Stimulated activated CD4-positive, alpha-beta T cell treated with anti-CD3 and anti-CD28 coated beads, TNF-alpha, amount 100 ng/mL, for 24 hours (primary cell): ENCODE measurements at places on chromosomes 16 and 17.

GRCh38 chr17:80959330-80960036 is 32.2 kb upstream of the CHMP6 start:
- no peak for DNase-seq

DNA sequence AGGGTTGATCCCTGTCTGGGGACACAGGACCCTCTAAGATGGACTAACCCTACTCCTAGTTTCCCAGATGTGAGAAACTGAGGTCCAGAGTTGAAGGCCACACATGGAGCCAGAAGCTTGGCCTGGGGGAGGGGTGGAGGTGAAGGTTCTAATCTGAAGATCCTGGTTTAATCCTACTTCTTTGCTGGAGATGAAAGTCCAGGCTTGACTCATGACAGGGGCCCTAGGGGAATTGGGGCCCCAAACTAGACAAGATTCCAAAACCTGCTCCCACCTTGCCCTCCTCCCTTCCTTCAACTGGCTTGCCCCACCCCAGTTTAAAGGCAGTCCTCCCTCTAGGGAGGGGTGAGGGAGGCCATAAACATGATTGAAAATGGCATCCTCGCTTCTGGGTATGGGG is 21.6 kb downstream of the IGF2BP1 start:
- DNase-seq: no peak

- no peak for DNase-seq
Observed at GRCh38 chr17:76685846-76686245, 24.9 kb downstream of the MXRA7 start.

DNA sequence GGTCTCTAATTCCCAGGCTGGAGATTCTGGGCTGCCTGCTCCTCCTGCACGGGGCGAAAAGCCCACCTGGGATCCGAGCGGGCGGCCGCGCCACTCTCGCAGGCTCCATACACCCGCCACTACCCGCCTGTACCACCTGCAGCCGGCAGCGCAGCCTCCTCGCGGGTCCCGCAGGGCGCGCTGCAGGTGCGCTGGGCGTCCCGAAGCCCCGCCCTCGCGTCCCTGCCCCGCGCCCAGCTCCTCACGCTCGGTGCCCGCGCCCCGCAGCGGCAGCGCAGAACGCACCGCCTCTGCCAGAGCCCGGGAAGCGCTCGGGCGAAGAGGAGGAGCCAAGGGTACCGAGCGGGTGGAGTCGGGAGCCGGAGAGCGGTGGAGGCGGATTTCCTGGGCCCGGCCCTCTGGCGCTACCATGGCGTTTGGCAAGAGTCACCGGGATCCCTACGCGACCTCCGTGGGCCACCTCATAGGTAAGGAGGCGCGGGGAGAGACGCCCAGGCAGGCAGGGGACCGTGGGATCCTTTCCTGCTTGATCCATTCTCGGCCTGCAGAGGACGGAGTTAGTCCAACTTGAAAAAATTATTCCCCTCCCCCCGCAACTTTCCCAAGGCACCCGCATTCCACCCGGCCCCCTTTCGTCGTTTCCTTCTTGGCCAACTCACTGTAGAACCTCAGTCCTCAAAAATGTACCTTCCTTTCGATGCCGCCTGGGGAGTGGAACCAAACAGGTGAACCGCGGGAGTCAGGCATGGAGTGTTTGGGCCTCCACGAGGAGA is at the start of gene TOM1L1:
Gene TOM1L1, plus strand, starts transcription at position 396 of the 773 bp plus-strand sequence. Its CDS starts 14 bp downstream, at position 410.
- peak; percentile 32 for DNase-seq

GRCh38 chr17:68790931-68791330 is 164.3 kb downstream of the ABCA8 start:
- no peak for DNase-seq

DNA sequence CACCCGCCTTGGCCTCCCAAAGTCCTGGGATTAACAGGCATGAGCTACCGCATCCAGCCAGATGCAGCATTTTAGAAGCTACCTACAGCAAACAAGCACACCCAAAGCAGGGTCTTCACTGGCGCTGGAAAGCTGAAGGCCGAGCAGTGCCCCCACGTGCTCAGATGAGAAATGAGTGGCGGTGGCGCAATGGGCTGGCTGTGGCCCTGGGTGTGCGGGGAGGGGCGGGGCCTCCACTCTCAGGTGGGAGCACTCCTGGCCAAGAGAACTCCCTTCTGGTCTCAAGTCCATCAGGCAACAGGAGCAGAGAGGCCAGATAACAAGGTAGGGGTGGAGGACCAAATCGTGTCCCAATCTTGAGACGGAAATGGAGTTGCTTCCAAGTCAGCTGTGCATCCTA is 12.1 kb downstream of the TMEM11 start:
- DNase-seq: no peak

DNA sequence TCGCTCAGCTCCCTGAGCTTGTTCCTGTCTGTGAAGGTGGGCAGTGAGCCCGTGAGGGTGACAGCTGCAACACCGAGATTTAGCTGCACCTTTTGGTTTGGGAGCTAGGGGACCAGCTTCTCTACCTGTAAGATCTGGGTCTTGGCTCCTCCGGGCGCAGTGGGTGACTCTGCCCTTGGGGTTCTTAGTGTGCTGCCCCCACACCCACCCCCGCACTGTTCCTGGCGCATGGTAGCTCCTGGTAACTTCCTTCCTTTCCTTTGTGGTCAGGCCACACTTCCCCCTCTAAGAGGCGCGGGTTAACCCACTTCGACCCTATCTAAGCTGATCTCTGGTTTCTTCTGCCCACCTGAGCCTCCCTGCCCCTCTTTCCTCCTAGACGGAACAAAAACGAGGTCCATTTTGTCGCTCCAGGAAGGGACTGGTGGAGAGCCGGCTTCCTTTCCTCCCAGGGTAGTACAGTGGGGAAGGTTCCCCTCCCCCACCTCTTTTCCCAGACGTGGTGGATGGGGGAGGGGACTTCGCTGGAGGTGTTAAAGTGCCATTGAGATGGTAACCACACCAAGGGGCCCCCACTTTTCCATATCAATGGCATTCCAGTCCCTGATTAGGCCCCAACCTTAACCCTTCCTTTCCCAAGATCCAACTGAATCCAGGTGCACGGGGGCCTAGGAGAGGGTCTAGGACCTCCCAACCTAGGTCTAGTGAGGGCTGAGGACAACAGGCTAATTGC is 4.6 kb upstream of the CLDN9 start:
- DNase-seq: no peak

- DNase-seq: no peak
Observed at GRCh38 chr17:21240369-21241055, 12.7 kb downstream of the NATD1 start.

DNA sequence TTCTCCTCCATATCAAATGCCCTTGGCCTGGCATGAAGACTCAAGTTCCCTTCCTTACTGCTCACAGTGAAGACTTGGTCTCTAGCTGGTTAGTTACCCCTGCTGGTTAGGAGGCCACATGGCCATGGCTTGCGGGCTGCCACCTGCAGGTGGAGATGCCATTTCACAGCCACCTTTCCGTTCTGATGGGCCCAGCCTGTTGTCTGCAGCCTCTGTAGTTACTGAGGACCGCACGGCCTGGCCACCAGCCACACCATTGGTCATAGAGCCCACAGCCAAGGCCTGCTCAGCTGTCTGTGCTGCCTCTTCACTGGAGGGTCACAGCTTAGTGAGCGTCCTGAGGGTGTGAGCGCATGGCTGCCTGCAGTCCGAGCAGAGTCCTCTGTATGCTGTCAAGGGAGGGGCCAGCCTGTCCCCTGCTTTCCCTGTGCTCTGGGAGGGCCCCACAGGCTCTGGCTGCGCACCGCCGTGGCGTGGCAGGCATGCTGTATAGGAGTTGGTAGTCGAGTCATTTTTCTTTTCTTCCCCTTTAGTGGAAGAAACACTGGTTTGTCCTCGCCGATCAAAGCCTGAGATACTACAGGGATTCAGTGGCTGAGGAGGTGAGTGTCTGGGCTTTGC is 59.2 kb downstream of the PLD6 start:
- DNase-seq: no peak

GRCh38 chr17:28958820-28959455 is 7.6 kb upstream of the PHF12 start:
- DNase-seq: no peak

DNA sequence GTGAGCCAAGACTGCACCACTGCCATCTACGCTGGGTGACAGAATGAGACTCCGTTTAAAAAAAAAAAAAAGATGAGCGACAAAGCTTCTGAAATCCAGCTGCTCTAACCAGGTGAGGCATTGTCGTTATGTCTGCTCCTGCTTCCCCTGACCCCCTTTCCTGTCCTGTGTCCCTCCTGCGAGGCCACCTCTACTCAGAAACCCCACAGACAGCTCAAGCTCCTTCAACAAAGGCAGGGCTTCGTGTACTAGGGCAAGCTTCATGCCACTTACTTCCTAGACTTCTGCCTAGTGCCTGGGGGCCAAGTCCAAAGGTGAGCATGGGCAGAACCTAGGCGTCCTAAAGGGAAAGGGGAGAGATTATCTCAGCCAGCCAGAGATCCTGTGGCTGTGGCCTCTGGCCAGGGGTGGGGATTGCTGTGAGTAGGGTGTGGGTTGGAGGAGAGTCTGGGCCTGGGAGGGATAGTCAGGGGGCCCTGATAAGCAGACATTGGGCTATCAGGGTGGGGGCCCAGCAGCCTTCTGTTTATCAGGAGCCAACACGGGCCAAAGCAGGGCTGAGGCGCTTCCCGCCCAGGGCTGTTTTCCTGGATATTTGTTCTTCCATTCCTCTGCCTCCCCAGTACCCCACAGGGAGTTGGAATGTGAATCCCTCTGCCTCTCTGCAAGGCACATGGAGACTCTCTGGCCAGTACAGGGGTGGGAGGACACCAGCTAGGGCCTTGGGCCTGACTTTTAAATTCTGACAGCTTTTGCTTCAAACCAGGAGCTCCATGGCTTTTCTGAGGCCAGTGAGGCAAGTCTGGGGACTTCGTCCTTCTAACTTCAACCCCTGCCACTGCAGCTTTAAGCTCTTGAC is 10.4 kb downstream of the ERAL1 start:
- DNase-seq: no peak

GRCh38 chr17:385178-385835 is 32.7 kb upstream of the RPH3AL start:
- DNase-seq: no peak

- DNase-seq: peak; percentile 88
Observed at GRCh38 chr16:22195695-22196558, 10.2 kb upstream of the EEF2K start.

GRCh38 chr16:78900044-78900811 is 700.3 kb downstream of the MAF start:
- DNase-seq: no peak

GRCh38 chr17:79622122-79622601 is 11.3 kb upstream of the RBFOX3 start:
- DNase-seq: no peak

GRCh38 chr17:9284884-9285283 is 263.6 kb downstream of the NTN1 start:
- no peak for DNase-seq

DNA sequence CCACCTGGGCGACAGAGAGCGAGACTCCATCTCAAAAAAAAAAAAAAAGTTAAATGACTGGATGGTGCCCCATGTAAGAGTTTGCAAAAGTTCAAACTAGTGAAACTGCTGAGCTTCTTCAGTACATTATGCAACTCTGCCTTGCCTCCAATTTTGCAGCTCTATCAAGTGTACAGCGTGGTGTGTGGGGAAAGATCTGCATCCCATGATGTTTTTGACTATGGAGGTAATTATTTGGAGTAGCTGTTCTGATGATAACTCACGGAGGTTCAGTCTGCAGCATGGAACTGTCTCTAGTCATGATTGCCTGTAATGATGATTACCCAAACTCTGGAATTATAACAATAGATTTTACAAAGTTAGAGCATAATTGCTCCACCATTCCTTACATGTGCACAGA is 149.6 kb downstream of the PITPNC1 start:
- DNase-seq: no peak

DNA sequence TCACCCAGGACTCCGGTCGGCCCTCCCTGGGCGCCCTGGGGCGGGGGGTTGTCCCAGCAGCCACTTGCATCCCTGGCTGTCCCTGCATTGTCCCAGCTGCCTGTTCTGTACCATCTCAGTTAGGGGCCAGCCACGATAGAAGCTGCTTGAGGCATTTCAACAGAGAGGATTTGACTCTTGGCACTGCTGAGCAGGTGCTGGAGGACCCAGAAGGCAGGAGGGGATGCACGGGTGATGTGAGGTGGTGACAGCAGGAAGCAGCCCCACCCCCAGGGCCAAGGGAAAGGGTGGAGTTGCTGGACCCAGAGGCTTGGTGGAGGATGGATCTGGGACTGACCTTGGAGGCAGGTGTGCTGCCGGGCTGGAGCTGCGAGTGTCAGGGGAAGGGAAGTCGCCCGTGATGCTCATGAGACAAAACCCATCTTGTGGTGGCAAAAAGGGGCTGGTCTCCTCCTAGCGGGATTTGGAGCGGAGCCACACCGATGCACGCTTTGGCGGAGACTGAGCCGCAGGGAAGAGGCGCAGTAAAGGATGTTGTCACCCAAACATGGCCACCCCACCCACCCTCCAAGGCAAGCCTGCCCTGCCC is 188.0 kb upstream of the GSE1 start:
- no peak for DNase-seq

DNA sequence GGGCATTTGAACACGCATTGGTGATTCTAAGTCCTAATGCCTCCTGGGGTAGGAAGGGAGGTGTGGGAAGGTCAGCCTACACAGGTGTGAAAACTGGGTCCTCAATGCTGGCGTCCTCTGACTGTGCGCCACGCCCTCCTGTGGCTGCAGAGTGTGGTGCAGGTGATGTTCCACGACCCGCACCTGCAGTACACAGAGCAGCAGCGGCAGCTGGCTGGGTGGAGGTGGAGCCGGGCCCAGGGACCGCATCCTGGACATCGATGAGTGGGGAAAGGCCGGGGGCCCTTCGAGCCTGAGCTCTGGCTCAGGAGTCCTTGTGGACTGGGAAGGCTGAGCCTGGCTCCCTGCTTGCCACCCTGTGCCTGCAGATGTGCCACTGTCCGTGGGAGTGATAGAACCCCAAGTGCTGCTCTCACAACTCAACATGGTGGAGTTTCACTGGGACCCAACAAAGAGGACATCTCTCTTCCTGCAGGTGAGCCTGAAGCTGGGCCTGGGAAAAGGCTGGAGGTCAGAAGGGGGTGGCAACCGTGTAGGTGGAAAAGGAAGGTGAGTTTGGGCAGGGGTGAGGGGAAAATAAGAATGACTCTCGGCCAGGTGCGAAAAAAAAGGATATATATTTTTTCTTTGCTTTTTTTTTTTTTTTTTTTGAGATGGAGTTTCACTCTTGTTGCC is 14.0 kb upstream of the STAC2 start:
- peak; percentile 72 for DNase-seq

DNA sequence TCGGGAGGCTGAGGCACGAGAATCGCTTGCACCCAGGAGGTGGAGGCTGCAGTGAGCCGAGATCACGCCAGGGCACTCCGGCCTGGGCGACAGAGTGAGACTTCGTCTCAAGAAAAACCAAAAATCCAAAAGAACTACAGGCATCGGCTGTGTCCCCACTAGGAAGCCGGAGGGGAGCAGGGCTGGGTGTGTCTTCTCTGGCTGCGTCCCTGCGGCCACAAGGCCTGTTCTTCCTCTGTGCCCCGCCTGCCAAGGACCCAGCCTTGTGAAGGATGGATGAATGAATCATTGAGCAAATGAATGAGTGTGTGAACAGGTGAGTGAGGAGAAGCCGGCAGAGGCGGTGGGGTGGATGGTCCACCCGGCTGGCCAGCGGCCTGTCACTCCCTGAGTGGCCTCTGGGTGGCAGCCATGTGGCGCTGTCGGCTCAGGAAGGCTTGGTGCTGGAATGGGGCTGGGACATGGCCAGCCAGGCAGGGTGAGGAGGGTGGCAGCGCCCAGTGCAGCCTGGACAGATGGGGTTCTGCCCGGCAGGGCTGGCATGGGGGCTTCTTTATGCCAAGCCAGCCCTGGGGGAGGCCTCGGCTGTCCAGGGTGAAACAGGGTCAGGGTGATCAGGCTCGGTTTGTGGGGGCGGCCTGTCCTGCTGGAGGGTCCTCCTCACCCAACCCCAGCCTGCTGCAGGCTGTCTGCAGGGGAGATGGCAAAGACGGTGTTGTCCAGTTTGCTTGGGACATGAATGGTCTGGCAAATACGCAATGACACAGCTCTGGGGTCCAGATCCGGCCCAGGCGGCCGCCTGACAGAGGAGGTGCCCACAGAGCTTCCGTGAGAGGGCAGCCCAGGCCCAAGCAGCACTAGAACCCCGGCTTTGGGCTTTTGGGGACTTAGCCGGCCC is 21.7 kb downstream of the SLC25A10 start:
- peak; percentile 69 for DNase-seq
